CD4-positive, alpha-beta memory T cell (primary cell): ENCODE measurements at places on chromosomes 1 and 21.
A peak's percentile ranks its signal among the peaks of the same experiment; 100 is the strongest.

DNA sequence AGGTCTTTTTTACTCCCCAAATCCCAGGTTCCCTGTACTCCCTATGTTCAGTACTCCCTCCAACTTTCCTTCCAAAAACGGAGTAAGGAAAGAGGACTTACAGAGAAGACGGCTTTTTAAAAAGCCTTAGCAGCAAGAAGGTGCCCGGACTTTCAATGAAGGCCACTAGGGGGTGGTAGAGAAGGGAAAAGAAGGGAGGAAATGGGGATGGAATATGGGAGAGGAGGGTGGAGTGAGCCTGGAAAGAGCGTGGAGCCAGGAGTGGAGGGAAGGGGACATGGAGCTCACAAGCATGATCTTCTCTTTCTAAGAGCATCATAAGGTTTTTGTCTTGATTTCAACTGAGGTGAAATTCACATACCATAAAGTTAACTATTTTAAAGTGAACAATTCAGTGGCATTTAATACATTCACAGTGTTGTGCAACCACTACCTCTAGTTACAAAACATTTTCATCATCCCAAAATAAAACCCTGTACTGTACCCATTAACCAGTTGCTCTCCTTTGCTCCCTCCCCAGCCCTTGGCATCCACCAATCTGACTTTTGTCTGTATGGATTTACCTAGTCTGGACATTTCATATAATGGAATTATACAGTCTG, 129.9 kb downstream of the ZNF281 start:
- peak; percentile 11 for DNase-seq

DNA sequence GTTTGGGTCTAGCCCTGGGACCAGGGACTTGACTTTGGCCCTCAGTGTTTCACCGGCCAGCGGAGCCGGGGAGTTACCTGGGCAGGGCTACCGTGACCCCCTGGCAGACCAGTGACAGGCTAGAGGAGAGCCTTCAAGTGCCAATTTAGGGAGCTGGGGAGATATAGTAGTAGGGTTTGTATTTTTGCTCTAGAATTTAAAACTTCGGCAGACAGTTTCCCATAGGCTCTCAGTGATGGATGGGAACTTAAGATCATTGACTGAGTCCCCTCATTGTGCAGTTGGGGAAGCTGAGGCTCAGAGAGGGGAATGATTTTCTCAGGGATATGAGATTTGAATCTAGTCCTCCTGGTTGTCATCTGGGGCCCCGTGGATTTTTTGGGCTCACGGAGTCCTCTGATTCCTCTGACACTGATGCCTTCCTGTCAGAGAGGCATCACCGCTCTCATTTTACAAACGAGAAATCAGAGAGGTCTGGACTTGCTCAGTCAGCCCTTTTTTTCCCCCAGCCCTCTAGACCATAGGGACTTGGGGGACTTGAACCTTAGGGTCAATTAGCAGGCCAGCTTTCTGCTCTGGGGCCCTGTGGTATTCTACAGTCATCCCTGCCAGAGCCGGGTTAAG, 58.3 kb upstream of the ACOT11 start:
- no peak for DNase-seq

GRCh38 chr1:109636201-109636952, 16.7 kb downstream of the AMPD2 start:
- no peak for DNase-seq

DNA sequence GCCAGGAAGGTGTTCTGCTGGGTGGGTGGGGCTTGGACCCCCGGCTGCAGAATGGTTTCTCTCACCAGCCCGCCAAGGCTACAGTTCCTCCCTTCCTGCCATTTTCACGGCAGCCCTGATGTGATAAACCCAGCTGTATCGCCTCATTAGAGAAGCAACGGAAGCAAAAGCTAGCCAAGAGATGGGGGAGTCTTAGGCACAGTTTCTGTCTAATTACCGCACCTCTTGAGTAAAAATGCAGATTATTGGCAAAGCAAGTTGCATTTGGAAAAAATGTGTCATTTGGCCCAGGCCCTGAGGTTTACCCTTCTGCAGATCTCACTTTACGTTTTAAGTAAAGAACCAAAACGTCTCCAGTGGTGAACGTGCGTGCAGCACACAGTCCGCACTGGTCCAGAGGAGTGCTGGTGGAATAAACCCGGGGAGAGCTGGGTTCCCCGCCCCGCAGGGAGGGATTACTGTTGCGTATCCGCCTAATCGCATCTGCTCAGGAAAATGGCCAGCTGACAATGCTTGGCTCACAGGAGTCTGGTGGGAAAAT, 109.9 kb downstream of the GALNT2 start:
- no peak for DNase-seq

DNA sequence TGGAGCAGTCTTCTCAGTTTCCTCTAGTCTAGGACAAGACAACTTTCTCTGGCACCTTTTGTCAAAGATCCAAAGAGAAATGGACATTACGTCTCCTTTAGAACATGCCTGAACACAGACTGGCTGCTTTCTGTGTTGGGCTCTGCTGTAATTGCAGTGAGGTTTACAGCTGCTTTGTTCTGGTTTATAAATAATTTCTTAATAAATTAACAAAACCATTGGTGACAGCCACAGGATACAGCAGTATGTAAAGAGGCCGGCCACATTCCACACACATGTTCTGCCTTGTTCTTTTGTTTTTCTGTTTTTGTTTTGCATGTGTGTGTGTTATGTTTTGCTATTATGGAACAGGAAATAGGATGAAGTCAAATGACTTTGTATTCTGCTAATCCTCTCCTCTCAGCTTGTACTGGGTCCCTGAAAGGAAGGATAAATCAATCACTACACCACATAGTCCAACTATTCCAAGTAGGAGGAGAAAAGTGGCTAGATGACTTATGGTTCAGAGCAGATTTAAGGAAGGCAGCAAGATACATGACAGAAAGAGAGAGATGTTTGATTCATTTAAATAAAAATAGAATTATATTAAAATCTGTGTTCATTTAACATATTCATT, 161.5 kb upstream of the ESRRG start:
- DNase-seq, result no peak

- DNase-seq, result no peak
These were observed 30.7 kb downstream of the NOL9 start for GRCh38 chr1:6523566-6523965.

DNA sequence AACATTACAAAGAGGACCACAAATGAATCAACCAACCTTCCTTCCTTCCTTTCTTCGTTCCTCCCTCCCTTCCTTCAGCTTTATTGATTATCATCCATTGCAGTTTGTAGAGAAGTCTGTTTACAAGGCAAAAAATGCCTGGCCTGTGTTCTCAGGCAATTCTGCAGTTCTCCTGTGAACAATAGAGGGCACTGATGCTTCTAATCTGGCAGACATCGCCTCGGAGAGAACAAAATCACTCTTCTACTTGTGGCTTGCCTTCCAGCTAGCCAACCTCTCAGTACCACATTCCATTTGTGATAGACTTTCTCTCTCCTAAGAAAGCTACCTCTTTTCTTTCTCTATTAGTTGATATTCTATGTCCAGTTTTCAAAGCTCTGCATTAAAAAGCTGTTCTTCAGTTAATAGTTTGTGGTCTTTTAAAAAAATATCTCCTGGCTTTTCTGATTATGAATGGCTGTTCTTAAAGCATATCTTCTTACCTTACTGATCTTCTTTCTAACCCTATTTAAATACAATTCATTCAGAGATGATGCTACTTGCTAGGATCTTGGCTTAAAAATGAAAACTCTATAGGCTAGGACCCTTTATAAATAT, 26.9 kb upstream of the ESRRG start:
- DNase-seq, result no peak

DNA sequence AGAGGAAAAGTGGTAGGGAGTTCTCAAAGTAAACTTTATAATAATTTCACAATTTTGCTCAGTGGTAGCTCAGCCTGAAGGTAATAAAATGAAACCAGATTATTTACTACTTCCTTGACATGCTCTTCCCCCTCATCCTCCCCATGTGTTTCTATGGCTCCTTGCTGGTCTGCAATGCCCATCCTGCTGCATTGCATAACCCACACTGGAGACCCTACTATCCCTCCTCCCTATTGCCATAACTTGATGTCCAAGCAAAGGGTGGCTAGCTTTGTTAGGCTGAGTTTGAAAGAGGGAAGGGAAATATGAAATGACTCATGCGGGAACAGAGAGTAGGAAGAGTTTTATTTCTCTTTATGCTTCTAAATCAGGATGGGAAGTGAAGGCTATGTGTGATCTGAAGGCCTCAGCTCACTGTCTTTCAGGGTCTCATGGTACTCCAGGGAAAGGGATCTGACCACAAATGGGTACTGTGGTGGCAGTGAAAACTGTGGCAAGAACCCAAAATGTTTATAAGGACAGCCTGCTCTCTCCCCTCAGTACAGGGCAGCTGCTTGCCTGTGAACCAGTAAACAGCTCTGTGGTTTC, 36.4 kb upstream of the HSD17B7 start:
- DNase-seq, result no peak

GRCh38 chr1:232655028-232655745, 25.3 kb upstream of the SIPA1L2 start:
- no peak for DNase-seq

DNA sequence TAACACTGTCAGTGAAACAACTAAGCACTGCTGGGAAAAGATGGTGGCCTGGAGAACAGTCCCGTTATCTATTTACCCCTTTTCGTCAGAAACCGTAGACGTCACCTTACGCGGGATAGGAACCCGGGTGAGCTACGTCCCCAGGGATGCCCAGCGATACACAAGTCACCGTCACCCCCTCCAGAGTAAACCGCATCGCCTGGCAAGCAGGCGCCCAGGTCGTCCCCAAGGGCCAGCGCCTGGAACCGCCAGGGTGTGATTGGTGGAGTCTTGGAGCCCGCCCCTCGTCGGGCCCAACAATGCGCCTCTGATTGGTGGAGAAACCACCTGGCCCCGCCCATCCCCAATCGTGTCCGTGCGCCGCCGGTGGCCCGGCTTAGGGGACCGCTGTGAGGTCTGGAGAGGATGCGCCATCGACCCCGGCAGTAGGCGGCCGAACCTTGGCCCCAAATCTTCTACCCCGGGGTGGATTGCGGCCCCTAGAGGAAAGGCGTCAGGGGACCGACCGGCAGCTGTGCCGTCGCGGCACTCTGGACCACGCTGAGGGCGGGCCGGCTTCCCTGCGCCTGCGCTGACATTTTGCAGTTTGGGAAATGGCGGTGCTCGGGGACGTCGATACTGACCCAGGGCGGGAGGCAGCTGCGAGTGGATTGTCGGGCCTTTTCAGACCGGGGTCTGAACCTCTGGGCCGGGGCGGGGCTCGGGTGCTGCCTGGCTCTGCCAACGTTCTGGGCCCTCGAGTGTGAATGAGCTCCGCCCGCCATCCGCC, 34.4 kb downstream of the SLC2A1 start:
- DNase-seq, result peak; percentile 94

- DNase-seq, result no peak
These were observed 262.8 kb downstream of the AKT3 start for GRCh38 chr1:243587285-243587684.

DNA sequence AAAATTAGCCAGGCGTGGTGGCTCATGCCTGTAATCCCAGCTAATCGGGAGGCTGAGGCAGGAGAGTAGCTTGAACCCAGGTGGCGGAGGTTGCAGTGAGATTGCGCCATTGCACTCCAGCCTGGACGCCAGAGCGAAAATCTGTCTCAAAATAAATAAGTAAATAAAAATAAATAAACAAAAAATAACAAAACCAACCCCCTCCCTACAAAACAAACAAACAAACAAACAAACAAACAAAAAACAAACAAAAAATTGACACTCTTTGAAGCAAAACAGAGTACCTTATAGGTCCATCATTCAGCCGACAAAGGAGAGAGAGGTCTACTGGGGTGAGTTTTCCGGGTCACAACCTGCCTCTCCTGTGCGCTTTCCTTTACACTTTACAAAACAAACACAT, 5.4 kb upstream of the KDF1 start:
- DNase-seq, result no peak

GRCh38 chr1:4118746-4119515, 218.9 kb upstream of the C1orf174 start:
- no peak for DNase-seq

DNA sequence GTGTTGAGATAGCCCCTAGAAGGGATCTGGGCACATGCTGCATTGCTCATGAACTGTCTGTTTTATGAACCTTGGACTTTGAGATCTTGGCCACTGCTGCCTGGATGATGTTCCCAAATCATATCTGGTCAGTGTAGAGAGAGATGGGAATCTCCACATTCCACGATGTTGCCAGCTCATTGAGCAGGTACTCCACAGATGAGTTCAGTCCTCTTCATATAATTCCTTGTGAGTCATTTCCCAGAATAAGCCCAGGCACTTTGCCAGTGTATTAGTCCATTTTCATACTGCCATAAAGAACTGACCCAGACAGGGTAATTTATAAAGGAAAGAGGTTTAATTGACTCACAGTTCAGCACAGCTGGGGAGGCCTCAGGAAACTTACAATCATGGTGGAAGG, 254.0 kb upstream of the RUNX1 start:
- no peak for DNase-seq

DNA sequence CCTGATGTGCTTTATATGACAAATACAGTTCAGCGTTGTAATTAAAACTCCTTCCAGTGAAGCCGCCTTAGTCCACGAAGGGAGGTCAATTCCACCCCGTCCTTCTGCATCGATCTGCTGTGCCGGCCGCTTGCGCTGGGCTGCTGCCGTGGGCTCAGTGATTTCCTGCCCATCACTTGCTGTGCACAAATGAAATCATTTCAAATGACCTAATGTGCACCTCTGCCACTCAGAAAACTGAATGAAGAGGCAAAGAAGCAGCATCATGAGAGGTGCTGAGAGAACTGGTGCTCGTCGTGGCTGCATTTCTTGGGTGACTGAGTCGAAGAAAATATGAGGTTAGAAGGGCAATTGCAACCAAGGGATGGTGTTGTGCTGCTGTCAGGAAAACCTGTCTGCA, 144.3 kb upstream of the SYT6 start:
- no peak for DNase-seq

GRCh38 chr1:39107341-39108290, 81.5 kb downstream of the NDUFS5 start:
- no peak for DNase-seq

GRCh38 chr1:109762821-109763645, 690 bp downstream of the EPS8L3 start:
- no peak for DNase-seq

- no peak for DNase-seq
These were observed 16.5 kb downstream of the CCDC30 start for GRCh38 chr1:42479621-42480020.

GRCh38 chr21:39313042-39313570, 326 bp downstream of the BRWD1 start:
- DNase-seq, result no peak

DNA sequence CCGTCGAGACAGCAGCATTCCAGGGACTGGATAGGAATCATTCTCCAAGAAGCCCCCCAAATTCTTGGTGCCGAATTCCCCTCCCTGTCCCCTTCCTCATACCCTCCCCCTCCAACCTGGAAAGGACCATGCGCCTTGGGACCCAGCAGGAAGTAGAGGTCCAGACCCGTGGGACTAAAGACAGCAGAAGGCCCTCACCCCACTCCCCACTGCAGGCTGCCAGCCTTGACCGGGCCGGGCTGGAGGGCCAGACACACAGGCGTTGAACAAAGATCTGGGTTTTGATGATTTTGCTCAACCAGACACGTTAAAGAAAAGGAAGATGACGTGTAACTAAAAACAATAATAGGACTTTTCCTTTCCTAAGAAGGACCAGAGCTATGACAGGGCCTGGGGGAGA, 286.5 kb downstream of the NPHP4 start:
- DNase-seq, result no peak
